ENCODE measurements at places on chromosomes 5 and 9.
A peak's percentile ranks its signal among the peaks of the same experiment; 100 is the strongest.

DNA sequence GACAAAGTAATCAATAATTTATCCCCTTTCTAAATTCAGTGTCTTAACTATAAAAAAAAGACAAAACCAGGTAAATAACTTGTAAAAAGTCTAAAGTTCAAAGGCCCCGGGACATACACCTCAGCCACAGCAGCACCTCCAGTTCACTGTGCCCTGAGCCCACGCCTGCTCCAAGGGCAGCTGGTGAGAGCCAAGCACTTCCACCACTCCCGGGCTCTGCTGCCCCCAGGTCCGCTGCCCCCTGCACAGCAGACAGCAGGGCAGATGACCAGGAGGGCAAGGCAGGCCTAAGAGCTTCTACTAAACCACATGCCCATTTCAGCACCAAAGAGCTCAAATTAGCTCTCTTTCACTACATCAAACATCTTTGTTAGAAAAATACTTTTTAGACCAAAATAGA is 91.9 kb downstream of the CAMSAP1 start:
- no peak for DNase-seq

DNA sequence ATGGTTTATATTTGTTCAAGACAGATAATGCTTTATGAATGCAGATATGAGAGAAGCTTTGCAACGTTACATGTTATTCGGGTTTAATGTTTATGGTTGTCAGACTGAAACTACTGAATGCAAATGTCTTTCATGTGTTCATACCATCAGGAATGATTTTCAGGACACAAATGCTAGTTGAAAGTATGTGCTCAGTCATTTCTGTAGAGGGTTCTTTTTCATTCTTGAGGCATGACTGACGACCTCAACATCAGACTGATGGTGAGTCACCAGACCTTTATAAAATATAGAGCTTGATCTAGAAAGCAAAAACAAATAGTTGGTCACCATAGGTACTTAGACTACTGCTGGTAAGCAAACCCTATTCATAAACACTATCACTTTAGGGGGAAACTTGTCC is 287.3 kb upstream of the NUDT12 start:
- no peak for DNase-seq

- DNase-seq = peak; percentile 59
Measured at GRCh38 chr5:168889039-168889438, 309.9 kb upstream of the PANK3 start.

- DNase-seq = no peak
Measured at GRCh38 chr9:124869466-124869985, 7.6 kb downstream of the ARPC5L start.

GRCh38 chr9:104276709-104277245 is 182.7 kb downstream of the SMC2 start:
- DNase-seq = no peak

DNA sequence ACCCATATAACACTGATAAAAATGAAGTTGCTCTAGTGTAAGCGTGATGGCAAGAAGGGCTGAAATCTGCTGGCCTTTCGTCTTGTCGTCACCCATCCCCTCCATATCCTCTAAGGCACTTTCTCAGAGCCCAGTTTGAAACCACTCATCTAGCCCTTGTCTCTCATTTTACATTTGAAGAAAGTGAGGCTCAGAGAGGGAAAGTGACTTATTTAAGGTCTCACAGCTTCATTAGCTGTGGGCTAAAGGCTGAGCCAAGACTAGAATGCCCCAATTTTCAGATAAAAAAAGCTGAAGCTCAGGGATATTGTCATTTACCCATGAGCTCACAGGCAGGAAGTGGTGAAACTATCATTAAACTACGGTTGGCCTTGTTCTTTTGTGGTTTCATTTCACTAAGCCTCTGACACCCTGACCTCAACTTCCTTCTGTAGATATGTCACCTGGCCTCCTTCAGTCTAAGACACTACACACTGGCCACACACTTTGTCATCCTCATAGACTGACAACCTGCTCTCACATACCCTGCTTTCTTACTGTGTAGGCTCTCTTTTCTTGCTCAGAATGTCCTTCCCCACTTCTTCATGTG is 176.7 kb upstream of the DMAC1 start:
- no peak for DNase-seq

DNA sequence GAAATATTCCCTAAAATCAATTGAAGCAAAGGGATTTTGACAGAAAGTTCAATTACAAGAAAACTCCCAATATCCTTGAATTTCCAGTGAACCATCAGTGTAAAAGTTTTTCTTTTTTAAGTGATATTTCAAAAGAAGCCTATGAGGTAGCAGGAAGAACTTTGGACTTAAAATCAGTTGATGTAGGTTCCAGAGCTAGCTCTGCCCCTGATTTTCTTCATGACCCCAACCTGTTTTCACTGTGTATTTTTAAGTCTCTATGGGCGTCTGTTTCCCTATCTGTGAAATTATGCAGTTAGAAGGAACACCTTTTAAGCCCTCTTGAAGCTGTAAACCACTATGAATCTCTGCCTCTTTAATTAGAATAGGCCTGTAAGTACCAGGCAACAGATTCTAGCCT is 66.2 kb upstream of the SLC1A1 start:
- no peak for DNase-seq

DNA sequence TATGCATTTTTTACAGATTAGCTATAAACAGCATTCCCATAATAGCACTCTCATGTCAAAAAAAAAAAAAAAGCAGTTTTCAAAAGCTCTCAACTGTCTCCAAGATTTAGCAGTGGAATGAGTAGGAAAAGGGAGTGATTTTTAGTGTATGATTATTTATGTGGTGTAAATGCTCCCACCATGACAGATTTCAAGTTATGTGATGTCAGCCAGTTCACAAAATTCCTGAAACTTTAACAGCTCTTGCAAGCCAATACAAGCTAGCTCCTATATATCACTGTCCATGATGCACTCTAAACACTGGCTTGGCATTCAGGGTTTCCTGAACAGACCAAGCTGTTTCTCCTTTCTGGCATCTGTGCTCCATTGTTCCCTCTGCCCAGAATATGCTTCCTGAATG is 7.9 kb upstream of the ANKDD1B start:
- DNase-seq = no peak

- no peak for DNase-seq
Measured at GRCh38 chr5:54679686-54680085, 162.1 kb downstream of the SNX18 start.

DNA sequence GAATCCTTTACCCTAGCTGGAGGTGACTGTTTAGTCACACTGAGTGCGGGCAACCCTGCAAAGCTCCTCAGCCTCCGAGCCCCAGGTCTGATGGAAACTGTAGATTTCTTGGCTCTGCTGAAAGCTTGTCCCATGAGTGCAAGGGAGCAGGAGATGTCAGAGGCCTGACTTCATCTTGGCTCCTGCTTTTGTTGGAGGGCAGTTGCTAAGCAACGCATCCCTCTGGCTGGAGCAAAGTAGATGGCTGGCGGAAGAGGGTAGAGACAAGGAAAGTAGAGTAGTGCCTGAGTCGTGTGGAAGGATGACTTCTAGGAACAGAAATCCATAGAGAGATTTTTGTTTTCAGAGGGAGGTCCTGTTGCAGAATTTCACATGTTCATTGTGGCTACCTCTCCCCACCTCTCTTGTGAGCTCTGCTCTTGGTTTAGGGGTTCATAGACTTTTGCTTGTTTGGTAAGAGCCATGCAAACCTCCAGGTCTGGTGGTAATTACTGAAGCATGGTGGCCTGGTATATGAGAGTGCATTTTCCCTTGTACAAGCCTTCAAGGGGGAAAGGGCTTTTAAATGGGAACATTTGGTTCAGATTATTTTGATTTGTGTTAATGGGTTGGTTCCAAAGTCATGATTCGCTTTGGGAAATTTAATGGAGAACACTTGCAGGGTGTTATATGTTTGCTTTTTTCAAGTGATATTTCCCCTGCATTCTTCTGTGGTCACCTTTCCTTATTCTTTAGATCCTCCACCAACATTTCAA is 71.5 kb downstream of the ARHGAP26 start:
- no peak for DNase-seq

GRCh38 chr9:23073136-23073535 is 626.5 kb downstream of the DMRTA1 start:
- DNase-seq = no peak

GRCh38 chr9:78562021-78562420 is 265.1 kb downstream of the PSAT1 start:
- DNase-seq = no peak

DNA sequence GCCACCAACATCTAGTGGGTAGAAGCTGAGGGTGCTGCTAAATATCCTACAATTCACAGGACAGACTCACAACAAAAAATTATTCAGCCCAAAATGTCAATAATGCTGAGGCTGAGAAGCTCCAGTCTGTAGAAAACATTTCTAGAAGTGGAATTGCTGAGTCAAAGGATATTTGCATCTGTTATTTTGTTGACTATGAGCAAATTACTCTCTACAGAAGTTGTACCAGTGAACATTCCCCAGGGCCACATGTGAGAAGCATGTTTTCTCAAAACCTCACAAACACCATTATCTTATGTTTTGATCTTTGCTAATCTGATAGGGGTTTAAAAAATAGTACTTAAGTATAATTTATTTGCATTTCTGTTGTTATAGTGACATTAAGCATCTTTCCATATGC is 15.4 kb downstream of the ITK start:
- DNase-seq = no peak

- no peak for DNase-seq
Measured at GRCh38 chr9:133879615-133880014, 112.5 kb downstream of the VAV2 start.

DNA sequence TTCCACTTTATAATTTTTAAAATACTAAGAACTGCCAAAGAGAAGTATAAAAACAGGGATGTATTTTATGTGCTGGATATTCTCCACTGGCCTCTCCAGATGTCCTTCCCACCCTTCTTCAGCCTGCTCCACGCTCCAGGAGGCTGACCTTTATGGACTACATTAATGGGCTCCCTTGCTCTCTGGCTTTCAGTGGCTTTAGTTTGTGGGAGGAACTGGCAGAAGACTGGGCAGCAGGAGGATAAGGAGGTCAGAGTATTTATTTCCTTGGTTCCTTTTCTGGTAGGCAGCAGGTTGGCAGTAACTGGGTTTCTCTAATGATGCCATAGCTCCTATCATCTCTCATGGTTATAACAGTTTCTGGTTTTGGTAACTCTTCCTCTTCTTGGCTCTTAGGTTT is 133.9 kb downstream of the PAM start:
- no peak for DNase-seq

GRCh38 chr9:92247981-92248380 is 45.5 kb downstream of the IARS1 start:
- DNase-seq = no peak

DNA sequence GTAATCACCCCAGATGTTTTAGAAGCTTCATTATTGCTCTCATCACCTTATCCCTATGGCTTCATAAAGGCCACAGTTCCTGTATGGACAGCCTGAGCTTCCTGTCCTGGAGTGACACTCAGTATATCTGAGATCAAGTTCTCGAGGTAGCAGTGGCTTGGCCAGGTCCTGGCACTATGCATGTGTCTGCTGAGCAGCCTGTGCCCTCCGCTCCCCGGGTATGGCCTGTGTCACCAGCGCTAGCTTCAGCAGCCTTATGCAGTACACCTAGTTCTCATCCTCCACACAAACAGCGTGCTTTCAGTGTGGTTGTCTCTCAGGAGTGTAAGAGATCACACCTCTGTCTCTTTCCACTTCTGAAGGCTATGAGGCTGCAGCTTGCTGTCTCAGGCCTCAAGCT is 514.7 kb downstream of the DIRAS2 start:
- DNase-seq = no peak

DNA sequence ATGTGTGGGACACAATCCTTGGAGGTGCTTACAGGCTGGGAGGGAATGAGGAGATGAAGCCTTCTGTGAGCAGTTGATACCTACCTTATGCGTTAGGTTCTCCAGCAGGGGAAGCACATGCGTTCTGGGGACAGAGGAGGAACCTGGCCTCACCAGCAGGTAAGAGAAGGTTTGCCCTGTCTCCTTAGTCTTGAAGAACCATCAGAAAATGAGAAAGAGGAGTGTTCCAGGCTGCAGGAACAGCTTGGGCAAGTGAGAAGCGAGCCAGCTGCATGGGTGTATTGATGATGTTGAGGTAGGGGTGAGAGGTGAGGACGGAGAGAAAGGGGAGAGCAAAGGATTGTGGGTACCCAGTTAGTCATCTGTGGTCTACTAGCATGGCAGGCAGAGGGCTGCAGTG is 156.9 kb upstream of the MVB12B start:
- DNase-seq = no peak

DNA sequence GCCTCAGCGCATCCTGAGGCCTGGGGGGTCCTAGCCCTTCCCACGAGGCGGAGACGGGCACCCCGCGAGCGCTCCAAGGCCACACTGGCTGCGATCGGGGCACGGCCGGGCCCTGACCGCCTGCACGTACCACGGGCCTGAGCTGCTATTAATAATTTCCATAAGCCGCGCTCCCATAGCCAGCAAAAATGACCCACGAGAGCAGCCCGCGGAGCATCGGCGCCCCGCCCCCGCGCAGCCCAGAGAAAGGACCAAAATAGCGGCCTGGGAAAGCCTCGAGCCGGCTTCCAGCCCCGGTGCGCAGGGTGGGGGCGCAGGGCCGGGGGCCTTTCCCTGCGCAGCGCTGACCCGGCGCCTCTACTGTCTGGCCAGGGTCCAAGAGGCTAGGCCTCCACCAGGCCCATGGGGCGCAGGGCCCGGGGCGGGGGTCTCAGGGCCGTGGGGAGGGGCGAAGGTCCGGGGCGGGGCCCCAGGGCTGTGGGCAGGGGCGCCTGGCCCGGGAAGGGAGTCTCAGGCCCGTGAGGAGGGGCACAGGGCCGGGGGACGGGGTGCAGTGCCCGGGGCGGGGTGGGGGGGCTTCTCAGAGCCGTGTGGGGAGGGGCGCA is 54.4 kb downstream of the EXD3 start:
- DNase-seq = no peak

GRCh38 chr9:70765946-70766345 is 351.5 kb upstream of the KLF9 start:
- DNase-seq = peak; percentile 11

DNA sequence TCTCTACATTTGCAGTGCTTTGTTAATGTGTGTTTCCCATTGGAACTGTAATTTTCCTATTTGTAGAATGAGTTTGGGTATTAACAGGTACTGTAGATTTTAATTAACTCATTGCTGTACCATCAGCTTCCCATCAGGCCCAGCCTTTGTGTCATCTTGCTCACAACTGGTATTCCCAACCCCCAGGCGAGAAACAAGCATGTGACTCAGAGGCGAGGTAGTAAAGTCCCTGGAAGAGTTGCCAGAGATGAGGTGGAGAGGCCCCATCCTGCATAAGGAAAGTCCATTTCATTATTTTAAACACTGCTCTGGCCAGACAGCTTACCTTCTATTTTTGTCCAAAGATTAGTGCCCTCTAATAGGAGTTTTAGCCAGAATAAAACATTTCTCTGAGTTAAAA is 29.9 kb downstream of the ADCY2 start:
- no peak for DNase-seq

- DNase-seq = no peak
Measured at GRCh38 chr5:107894361-107894760, 223.6 kb upstream of the EFNA5 start.

GRCh38 chr9:135989722-135990467 is 28.7 kb upstream of the UBAC1 start:
- DNase-seq = no peak

DNA sequence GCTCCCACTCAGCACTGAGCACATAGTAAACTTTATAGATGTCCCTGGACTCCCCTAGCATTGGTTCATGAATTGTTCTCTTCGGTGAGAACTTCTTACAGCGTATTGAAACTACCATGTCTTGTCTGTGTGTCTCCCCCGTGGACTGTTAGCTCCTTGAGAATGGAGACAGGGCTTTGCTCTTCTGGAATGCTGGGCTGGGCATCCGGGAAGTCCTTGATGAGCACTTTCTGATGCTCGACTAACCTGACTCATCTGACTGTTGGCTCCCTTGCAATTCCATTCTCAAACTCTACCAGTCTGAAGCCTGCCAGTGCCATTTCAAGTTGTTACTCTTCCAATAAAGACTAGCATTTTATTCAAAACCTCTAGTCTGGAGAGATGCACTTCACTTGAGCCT is 15.0 kb upstream of the PFDN1 start:
- DNase-seq = no peak

- no peak for DNase-seq
Measured at GRCh38 chr9:69265891-69266290, 59.1 kb upstream of the ENTREP1 start.

Measured in NCI-H2227 treated with DMSO at 0.1 percent for 48 hours (cell line).